ENCODE measurements at places on chromosomes 2 and 18.

- DNase-seq: no peak
These were observed 69.6 kb downstream of the PTGR3 start for GRCh38 chr18:75139226-75139911.

DNA sequence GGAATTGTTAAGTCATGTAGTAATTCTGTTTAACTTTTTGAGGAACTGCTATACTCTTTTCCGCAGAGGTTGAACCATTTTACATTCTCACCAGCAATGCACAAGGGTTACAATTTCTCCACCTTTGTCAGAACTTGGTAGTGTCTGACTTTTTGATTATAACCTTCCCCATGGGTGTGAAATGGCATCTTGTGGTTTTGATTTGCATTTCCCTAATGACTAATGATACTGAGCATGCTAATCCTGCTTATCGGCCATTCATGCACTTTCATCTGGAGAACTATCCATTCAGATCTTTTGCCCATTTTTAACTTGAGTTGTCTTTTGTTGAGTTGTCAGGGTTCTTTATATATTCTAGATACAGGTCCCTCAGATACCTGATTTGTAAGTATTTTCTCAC, 47.2 kb downstream of the CYB5A start:
- no peak for DNase-seq

GRCh38 chr2:107202962-107203591, 317.1 kb upstream of the ST6GAL2 start:
- DNase-seq: no peak

DNA sequence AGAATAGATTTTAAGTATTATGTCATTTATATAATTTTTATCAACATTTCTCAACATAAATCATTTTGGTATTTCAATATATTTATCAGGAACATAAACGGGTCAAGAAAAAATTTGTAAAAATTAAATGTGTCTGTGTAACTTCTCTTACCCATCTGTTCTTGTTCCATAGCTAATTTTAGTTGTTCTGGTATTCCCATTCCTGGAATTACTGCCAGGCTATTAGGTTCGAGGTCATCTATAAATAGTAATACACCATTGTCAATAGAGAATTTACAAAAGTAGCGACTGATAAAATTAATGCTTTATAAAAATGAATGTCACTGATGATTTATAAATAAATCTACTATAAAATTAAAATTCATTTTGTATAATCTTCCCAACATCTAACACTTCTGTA, 21.5 kb downstream of the SFT2D3 start:
- no peak for DNase-seq

DNA sequence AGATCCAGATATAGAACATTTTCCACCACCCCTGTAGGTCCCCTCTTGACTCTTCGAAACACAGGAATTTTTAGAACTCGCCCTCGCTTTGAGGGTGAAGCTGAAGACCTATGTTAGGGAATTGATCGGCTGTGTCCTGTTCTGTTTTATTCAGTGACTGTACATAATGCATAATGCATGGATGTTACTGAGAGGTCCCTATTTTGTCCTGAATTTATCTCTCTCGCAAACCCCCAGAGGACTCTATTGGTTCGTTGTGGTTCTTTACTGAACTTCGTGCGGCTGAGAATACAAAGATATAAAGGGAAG, 431 bp upstream of the EIF5B start:
- DNase-seq: no peak

DNA sequence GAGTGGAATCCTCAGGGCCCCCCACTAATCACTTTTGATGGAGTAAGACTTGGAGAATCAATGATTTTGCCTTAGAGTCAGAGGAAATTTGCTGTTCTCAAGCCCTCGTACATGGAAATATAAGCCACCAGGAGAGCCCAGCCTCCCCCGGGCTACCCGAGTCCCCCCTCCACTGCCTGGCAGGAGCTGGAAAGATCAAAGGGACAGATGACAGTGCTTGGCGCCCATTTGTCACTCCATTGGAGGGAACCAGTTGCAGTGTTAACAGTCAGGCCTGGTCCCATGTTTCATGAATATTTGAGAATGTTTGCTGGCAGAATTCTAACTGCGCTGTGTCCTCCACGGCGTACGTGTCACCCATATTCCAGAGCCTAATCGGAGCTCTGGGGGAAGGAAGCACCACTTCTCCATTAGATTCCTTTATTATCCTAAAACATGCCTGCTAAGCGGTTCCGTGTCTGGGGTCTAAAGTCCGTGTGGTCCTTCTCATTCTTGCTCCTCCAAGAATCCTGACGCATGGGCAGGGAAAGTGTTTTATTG, 202.4 kb downstream of the KLHL29 start:
- no peak for DNase-seq

- no peak for DNase-seq
These were observed 13.5 kb downstream of the CBLN2 start for GRCh38 chr18:72530622-72531021.

DNA sequence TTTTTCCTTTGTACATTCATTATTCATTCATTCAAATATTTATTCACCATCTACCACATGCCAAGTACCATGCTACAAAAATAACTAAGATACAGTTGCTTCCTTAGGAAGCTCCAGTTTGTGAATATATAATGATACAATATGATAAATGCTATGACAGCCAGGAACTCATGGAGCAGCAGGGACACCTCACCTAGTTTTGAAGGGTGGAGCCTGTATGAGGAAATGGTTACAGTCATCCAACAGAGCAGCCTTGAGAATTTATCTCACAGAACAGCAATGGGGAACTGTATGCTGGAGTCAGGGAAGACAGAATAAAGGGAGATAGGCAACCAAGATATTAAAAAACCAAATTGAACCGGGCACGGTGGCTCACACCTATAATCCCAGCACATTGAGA, 124.0 kb downstream of the OSBPL1A start:
- no peak for DNase-seq

DNA sequence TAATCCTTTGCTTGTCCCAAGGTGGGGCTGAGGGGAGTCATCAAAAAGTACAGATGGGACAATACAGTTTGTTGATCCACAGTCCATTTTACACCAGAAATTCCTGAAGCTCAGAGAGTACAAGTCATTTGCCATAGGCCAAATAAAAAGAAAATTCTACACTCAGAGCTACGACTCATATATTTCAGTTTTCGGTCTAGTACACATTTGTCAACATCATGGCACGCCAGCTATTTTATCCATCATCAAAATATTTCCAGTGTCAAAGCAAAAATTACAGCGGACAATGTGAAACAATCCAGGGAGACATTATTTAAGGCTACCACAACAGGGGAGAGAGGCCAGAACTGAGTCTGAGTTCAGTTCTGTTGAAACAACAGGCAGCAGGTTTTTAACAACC, 587.5 kb upstream of the DSEL start:
- DNase-seq: no peak

DNA sequence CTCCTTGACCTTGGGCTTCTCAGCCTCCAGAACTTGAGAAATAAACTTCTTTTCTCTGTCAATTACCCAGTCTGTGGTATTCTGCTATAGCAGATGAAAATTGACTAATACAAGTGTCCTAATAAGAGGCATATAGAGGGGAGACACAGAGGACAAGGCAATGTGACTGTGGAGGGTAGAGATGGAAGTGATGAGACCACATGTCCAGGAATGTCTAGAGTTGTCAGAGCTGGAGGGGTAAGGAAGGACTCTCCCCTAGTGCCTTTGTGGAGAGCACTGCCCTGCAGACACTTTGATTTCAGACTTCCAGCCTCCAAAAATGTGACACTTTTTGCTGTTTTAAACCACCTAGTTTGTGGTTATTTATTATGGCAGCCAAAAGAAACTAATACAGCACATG, 74.4 kb downstream of the ACKR3 start:
- no peak for DNase-seq

DNA sequence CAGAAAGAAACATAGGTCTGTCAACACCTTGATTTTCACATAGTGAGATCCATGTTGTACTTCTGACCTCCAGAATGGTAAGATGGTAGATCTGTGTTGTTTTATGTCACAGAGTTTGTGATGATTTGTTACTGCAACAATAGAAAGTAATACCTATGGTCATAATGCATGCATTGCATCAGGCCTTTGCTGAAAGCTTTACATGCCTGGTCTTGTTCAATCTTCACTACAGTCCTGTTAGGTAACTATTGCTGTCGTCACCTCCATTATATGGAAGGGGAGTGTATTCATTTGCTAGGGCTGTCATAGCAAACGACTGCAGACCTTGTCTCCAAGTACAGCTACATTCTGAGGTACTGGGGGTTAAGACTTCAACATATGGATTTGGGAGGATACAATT, 243.5 kb downstream of the ANAPC1 start:
- no peak for DNase-seq

GRCh38 chr2:58541511-58541910, 300.4 kb upstream of the FANCL start:
- no peak for DNase-seq

- DNase-seq: peak; percentile 13
These were observed 20.6 kb downstream of the RPL37A start for GRCh38 chr2:216519154-216519762.

DNA sequence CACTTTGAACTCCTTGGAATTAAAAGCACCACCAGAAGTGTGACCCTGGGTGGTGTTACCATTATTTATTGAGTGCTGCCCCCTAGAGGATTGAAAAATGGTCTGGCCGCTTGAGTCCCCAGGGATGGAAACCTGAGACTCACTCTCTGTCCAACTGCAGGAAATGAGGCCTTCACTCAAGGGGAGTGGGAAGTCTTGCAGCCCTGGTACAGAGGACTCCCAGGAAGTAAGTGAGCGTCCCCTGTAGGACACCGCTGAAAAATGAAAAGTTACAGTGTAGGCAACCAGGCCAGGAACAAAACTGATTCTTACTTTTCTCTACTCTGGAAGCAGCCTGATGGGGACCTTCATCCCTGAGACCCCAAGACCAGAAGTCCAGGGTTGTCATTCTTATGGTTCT, 2.2 kb upstream of the NRP2 start:
- peak; percentile 21 for DNase-seq

DNA sequence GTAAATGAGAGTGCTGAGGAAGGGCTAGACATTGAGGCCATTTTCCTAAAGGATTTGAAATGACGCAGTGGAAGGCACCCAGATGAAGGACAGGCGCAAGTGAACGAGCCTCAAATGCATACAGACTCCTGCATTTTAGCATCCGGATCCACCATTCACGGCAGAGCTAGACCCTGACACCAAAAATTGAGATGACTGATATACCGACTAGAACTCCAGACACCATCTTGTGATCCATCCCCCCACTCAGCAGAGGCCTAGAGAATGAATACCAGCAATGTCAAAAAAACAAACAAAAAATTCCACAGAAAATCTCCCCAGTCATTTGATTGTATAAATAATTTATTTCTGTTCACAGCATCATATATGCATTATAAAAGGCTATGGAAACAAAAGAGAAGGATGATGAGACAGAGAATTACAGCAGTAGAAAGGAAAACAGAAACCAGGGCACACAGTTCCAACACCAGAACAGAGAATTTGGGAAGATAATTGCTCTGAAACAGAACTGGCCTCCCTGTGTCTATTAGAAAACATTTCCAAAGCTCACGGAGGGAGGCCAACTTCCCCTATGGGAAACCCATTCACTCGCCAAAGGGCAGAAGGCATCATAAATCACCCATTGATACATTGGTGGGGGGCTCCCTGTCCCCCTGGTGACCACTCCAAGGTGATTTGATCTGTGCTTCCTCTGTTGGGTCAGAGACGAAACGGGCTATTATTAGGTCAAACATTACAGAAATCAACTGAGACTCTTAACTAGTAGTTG, 4.0 kb downstream of the ARL4C start:
- peak; percentile 22 for DNase-seq

- no peak for DNase-seq
These were observed 195.7 kb upstream of the FANCL start for GRCh38 chr2:58436872-58437271.

DNA sequence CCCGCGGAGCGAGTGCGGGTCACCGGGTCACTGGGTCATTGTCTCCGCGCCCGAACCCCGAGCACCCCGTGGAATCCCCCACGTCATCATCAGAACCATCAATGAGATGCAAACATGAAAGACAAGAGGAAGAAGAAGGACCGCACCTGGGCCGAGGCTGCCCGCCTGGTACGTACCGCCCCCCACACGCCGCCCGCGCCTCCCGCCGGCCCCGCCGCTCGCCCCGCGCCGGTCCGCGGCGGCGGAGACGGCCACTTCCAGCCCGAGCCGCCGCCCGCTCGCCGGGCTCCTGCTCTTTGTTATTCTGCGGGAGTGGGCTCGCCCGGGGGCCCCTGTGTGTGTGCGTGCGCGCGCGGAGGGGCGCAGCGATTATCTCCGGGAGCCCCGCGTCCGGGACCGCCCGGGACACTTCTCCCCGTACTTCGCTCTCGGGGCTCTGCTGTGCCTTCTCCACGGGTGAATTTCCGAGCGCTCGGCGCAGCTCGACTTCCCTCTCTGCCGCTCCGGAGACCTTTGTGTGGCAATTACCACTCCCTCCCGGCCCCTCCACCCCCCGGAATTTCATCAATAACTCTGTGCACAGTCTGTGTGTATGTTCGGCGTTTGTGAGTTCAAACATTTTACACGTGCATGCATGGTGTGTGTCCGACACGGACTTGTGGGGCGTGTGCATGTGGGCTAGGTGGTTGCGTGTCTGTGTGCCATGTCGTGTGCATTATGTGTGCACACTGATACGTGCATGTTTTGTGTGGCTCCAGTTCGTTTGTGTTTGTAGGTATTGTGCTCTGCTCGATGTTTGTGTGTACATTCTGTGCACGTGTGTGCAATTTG, 714 bp downstream of the ASXL3 start:
- no peak for DNase-seq

DNA sequence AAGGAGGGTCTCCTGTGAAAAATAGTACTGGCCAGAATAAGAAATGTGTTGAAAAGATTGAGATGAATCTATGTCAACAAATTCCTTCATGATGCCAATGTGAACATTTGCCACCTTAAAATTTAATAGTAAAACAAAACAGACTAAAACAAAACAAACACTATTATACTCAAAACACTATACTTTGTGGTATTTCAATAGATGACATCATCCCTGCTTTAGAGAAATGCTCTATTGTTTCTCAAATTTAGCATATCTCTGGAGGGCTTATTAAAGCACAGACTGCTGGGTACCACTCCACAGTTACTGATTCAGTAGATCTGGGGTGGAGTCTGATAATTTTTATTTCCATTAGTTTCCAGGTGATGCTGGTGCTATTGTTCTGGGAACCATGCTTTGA, 579.4 kb upstream of the FAM98A start:
- DNase-seq: no peak

GRCh38 chr2:37388074-37388473, 43.6 kb downstream of the QPCT start:
- no peak for DNase-seq

- no peak for DNase-seq
These were observed 797.5 kb upstream of the POU3F3 start for GRCh38 chr2:104056451-104056850.
